ENCODE measurements at places on chromosomes 6 and 20. TPM values are rescaled to one million over a fixed set of nuclear protein-coding genes. Genes with fewer than 3 reads are reported as not detected.

DNA sequence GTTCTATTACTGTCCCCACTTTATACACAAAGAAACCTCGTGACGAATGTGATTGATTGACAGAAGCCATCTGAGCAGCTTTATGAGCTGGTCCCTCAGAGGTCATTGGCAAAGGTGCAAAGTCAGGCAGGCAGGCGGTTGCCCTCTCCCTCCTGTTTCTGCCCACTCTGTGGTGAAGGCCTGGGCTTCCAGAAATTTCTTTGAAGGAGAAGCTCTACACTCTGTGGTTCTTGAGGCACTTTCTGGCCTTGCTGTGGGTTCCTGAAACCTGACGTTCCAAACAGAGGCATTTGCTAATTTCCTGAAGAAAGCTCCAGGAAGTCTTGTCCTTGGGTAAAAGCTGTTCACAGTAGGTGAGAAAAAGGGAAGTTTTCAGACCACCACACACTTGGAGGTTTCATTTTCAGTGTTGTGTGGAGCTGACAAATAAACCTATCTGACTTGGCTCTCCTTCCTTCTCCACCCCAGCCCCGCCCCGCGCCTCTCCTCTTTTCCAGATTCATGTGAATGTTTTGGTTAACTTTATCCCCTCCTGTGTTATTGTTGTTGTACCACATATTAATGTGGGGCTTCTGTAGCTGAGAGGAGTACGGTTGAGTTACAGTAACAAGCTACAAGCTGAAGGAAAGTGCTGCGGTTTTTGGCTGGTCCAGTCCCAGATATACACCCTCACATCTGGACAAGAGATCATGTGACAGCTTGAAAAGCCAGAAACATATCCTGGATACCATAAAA lies 274.1 kb downstream of the CLIC5 start:
- no peak for DNase-seq

- DNase-seq: no peak
Measured at GRCh38 chr20:17565169-17565845, 4.6 kb upstream of the DSTN start.

DNA sequence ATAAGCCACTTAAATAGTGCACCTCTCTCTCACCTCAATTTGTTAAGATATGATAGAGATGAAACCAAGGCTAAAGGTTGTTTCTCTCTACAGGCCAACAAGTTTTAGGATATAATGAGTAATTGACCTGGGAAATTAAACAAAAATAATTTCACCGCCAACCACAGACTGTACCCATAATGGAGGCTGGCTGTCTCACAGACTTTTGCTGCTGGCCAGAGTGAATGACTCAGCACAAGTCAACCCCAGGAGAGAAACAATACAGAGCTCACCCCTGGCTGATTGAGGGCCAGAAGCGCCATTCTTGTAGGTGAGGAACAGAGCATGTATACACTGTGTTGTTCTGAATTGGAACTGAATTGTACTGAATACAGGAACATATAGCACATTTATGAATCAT lies 99.9 kb downstream of the CAP2 start:
- no peak for DNase-seq

DNA sequence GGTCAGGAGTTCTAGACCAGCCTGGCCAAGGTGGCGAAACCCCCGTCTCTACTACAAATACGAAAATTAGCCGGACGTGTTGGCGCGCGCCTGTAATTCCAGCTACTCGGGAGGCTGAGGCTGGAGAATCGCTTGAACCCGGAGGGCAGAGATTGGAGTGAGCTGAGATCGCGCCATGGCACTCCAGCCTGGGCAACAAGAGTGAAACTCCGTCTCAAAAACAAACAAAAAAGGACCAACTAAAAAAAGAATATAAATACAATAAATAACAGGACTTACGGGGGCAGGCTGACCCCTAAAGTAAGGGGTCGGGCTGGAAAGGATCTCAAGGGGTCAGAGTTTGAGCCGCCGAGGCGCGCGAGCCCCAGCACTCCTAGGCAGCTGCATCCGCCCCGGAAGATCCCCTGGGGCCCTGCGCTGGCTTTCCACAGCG lies 509 bp upstream of the TPD52L2 start:
- no peak for DNase-seq

DNA sequence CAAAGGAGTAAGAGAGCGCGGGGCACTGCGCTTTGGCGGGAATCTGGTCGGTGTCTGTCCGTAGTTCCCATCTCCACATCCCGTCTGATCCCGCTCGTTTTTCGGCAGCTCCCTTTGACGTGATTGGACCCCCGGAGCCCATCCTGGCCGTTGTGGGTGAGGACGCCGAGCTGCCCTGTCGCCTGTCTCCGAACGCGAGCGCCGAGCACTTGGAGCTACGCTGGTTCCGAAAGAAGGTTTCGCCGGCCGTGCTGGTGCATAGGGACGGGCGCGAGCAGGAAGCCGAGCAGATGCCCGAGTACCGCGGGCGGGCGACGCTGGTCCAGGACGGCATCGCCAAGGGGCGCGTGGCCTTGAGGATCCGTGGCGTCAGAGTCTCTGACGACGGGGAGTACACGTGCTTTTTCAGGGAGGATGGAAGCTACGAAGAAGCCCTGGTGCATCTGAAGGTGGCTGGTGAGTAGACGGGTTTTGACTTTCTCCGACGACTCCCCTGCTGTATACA lies 1.4 kb downstream of the BTN1A1 start:
- DNase-seq: peak; percentile 71

- no peak for DNase-seq
Measured at GRCh38 chr6:9401960-9402359, 966.6 kb upstream of the SLC35B3 start.

DNA sequence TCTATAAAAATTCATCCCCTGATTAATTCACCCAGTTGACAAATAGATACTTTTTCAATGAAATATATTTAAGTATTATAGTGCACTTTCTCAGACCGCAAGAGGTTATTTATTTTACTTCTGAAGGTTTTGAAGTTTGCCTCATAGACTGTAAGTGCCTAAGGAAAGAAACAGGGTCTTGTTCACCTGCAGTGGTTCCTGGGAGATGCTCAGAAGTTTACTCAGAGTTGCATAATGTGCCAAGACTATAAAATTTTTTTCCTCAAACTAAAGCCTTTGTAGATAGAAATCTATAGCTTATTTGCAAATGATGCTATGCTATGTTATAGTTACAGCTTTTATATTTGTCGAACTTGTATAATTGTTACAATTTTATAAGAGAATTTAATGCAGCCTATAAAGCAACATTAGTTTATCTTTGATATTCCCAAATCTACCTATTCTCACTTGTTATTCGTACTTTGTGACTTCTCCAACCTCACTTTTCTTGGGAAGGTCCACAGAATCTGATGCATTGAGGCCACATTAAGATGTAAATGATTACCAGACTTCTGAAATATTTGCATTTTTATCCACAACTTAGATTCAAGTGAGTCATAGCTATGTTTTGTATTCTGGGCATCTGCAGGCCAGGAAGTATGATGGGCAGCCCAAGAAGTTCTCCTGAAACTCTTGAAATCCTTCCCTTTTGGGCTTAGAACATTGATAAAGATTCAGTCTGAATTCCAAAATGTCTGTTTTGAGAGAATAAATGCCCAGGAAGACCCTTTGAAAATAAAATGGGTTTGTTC lies 35.7 kb downstream of the KCNQ5 start:
- no peak for DNase-seq

GRCh38 chr6:69790629-69791028 lies 6.2 kb downstream of the LMBRD1 start:
- no peak for DNase-seq

The SLC24A3 gene
- total RNA-seq: 0.44 TPM

The GTF3C6 gene
- 46.0 TPM for total RNA-seq

The AGER gene
- 2.2 TPM for total RNA-seq

Data from H7 (cell line).